ENCODE measurements at places on chromosomes 5 and 9.

DNA sequence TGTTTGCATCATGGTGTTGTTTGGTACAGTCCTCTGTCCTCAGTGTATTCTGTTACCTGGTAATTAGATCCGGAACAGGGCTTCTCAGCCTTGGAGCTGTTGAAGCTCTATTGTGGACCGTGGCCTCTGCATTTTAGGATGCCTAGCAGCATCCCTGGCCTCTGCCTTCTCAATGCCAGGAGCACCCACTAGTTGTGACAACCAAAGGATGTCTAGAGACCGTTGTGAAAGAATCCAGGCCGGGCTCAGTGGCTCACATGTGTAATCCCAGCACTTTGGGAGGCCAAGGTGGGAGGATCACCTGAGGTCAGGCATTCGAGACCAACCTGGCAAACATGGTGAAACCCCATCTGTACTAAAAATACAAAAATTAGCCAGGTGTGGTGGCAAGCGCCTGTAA lies 159.6 kb downstream of the CACNA1B start:
- no peaks in the 10 kb centered on the region for H3K36me3 ChIP-seq
- H3K27ac ChIP-seq = no peak overlapping the region
- peaks cover 8% of the 10 kb centered on the region for H3K27me3 ChIP-seq
- H3K4me3 ChIP-seq = no peak overlapping the region
- H3K4me1 ChIP-seq = no peaks in the 10 kb centered on the region
- peak; percentile 10 for DNase-seq

DNA sequence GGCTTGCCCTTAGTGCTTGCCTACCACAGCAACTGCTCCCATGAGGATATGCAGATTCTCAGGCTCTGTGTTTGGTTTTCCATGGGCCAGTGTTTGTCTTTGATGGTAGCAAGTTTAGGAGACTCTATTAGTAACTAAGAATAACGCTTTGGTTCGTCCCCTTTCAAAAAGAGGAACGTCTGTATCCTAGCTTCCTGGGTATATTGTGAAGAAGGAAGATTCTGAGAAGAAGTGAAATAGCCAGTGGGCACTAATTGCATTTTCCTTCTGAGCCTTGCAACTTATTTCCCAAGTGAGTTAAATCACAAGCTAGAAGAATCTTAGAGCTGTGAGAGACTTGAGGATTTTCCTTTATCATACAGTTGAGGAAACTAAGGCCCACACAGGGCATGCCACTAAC lies 376.8 kb downstream of the PIK3R1 start:
- H3K4me1 ChIP-seq = no peaks in the 10 kb centered on the region
- H3K27me3 ChIP-seq = no peaks in the 10 kb centered on the region
- no peak for DNase-seq
- H3K27ac ChIP-seq = no peak overlapping the region
- no peak overlapping the region for H3K4me3 ChIP-seq
- no peaks in the 10 kb centered on the region for H3K36me3 ChIP-seq

DNA sequence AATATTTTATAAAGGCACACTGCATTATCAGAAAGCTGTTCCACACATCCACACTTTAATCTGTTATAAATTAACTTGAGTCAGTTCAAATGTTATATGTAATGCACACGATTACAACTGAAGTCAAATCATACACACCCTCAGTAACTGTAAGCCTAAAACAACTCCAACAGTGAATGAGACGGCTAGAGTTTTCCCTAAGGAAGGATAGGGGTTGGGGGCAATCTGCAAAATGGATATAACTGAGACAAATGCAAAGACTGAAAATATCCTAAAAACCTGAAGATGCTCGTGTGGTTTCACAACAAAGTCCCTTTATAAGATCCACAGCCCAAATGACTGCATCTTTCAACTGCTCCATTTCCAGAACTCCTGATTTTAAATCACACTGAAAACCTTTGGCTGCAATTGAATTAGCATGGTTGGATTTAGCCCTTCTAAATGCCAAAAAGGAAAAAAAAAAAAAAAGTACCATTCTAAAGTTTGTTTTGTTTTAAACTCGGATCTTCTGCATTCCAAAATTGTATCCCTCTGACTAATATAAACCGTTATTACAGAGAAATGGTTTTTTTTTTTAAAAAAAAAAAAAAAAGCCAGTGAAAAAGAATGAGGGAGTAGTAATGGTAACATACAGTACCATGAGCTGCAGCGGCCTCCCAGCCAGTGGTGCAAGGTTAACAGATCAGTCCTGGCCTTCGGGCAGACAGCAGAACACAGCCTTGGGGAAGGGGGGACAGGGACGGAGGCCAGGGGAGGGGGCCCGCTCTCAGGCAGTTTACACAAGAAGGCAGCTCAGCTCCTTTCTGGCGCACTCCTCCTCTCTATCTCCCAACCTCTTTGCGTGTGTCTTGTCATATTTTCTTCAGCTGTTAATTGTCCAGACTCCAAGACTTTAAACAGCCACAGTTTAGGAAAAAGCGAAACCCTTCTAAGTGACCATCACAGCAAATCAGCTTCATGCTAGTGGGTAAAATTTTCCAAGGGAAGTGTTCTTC lies 166.1 kb downstream of the BNC2 start:
- no peaks in the 10 kb centered on the region for H3K36me3 ChIP-seq
- H3K4me3 ChIP-seq = peak overlapping the region; percentile 39
- no peaks in the 10 kb centered on the region for H3K4me1 ChIP-seq
- DNase-seq = no peak
- no peaks in the 10 kb centered on the region for H3K27me3 ChIP-seq

GRCh38 chr9:98210435-98210834 lies 18.0 kb upstream of the CORO2A start:
- H3K27ac ChIP-seq = peak overlapping the region; percentile 3
- peaks cover 5% of the 10 kb centered on the region for H3K4me1 ChIP-seq
- H3K4me3 ChIP-seq = no peak overlapping the region
- H3K36me3 ChIP-seq = no peaks in the 10 kb centered on the region

GRCh38 chr5:133926489-133927299 lies 41.7 kb downstream of the C5orf15 start:
- H3K27me3 ChIP-seq = no peaks in the 10 kb centered on the region
- H3K4me1 ChIP-seq = no peaks in the 10 kb centered on the region
- no peak overlapping the region for H3K4me3 ChIP-seq
- no peak overlapping the region for H3K27ac ChIP-seq
- H3K36me3 ChIP-seq = no peaks in the 10 kb centered on the region

DNA sequence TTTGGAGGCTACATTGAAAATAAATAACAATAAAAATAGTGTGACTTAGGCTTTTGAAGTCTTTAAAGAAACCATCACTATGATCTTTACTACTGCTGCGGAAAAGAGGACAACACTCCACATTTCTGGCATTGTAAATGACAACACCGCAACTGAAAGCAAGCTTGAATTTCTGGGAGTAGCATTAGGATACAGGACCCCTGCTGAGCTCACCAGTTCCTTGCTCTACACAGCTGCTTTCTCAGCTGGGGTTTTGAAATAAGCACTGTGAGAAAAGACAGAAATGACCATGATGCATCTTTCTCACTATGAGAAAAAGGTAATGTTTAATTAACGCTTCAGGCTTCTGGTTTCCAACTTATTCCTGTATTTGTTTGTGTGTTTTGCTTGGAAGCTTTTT lies 168.0 kb downstream of the TAF11L14 start:
- no peak overlapping the region for H3K27ac ChIP-seq
- no peak for DNase-seq
- no peak overlapping the region for H3K4me3 ChIP-seq
- H3K4me1 ChIP-seq = no peaks in the 10 kb centered on the region
- H3K27me3 ChIP-seq = no peaks in the 10 kb centered on the region

DNA sequence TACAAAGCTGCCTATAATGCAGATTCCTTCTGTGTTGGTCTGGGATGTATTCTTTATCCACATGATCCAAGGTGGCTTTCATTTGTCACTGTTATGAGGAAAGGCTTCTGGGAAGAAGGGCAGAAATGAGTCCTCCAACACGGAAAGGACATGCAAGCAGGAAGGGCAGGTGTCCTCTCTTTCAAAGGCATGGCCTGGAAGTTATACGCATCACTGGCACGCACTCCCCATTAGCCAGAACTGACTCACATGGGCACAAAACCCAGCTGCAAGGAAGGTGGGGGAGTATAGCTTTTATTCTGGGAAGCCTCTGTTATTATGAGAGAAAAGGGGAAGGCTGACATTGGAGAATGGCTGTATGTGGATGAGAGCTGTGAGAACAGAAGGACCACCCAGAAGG lies 141.3 kb upstream of the ZNF618 start:
- H3K4me1 ChIP-seq = no peaks in the 10 kb centered on the region
- H3K27me3 ChIP-seq = no peaks in the 10 kb centered on the region
- H3K36me3 ChIP-seq = no peaks in the 10 kb centered on the region
- H3K27ac ChIP-seq = no peak overlapping the region
- DNase-seq = no peak

DNA sequence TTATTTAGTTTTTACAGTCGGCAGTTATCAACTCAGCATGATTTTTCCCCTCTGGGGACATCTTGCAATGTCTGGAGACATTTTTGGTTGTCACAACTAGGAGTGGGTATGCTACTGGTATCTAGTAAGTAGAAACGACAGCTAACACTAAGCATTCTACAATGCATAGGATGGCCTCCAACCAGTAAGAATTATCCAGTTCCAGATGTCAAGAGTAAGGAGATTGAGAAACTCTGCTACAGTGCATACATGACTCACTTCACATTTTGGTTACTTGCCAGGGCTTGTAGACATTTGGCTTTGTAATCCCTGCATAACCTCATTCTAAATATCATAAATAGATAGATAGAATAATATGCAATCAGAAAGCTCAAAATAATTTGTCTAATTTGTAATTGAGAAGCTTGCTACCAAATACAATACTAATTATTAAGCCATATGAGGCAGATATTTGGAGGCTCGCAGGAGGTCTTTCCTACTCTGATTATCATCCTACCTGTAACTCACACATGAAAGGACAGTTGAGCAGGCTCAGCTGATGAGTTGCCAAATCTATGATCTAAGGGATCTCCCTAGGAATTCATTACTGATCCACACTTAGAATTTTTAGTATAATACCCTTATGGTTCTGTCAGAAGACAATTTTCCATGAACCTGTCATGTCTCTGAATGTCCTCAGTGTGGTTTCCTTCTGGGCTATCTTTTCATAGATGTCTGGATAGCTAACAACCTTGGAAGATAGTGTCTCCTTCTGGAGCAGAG lies 346.9 kb upstream of the TLE4 start:
- no peak overlapping the region for H3K27ac ChIP-seq
- no peaks in the 10 kb centered on the region for H3K36me3 ChIP-seq
- no peak overlapping the region for H3K4me3 ChIP-seq

DNA sequence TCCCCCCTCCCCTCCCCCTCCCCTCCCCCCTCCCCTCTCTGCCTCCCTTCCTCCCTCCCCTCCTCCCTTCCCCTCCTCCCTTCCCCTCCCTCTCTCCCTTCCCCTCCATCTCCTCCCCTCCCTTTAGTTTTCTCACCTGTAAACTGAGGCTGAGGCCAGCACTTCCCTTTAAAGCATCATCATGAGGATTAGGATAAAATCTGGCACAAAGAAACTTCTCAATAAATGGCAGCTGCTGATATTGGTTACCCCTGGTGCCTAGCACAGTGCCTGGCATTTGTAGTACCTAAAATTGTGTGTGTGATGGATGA lies 41.9 kb downstream of the RAI14 start:
- H3K4me1 ChIP-seq = no peaks in the 10 kb centered on the region
- H3K36me3 ChIP-seq = no peaks in the 10 kb centered on the region
- H3K4me3 ChIP-seq = no peak overlapping the region
- DNase-seq = no peak

DNA sequence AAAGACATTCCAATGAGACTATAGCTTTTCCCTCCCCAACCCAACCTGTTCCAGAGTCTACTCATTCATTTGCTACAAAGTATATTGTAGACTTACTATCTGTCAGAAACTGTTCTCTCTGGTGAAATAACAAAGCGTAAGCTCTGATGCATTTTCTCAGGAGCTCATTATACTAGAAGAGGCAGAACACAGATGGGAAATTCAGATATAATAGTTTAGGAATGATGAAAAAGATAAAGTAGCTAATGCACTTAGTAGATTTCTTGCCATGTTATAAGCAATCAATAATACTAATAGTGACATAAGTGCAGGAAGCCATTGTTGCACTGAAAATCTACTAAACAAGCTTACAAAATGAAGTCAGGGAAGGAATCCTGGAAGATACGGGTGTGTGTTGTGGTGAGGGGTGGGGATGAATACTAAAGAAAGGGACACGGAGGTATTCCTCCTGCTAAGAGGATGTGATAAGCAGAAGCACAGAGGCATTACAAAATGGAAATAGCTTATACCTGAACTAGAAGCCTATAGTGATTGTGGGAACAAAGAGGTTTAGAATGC lies 78.2 kb downstream of the HCN1 start:
- H3K4me3 ChIP-seq = no peak overlapping the region
- DNase-seq = no peak
- H3K36me3 ChIP-seq = no peaks in the 10 kb centered on the region
- no peaks in the 10 kb centered on the region for H3K4me1 ChIP-seq

DNA sequence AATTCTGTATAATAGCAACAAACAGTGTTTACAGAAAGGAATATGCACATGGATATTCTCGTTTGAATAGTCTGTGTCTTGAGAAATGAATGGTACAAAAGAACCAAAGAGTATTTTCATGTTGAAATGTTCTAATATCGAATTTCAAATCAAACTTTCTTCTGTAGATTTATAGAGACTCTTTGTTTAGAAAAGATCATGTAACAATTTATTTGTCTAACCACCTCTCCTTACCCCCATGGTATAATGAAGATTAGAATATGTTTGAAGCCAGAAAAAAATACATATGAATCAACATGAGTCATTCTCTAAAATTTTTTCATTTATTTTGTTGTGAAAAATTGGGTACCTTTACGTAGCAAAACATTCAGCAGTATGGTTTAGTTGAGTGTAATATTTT lies 285.6 kb downstream of the PRR16 start:
- H3K4me3 ChIP-seq = no peak overlapping the region
- H3K4me1 ChIP-seq = no peaks in the 10 kb centered on the region
- H3K27me3 ChIP-seq = no peaks in the 10 kb centered on the region
- no peaks in the 10 kb centered on the region for H3K36me3 ChIP-seq

GRCh38 chr9:1052365-1053281 lies 2.5 kb downstream of the DMRT2 start:
- H3K36me3 ChIP-seq = no peaks in the 10 kb centered on the region
- peak overlapping the region; percentile 56 for H3K4me3 ChIP-seq

DNA sequence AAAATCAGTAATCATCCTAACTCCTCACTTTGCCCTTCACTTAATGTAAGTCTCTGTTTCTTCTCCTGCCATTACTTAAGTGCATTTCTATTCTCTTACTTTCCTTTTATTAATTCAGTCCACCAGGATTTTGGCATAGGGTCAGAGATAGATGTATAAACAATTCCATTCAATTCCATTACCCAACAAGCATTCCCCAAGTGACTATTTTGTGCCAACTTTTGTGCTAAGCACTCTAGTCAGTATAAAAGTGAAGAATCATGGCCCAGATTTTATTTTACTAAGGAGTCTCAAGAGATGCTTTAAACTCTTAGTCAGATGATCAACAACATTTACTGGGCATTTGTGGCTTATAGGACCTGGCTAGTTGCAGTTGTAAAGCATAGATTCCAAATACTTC lies 159.3 kb downstream of the DMAC1 start:
- no peak for DNase-seq
- no peaks in the 10 kb centered on the region for H3K36me3 ChIP-seq
- H3K27ac ChIP-seq = no peak overlapping the region
- no peaks in the 10 kb centered on the region for H3K4me1 ChIP-seq
- no peaks in the 10 kb centered on the region for H3K27me3 ChIP-seq
- no peak overlapping the region for H3K4me3 ChIP-seq

GRCh38 chr9:112552229-112553056 lies 65.8 kb downstream of the KIAA1958 start:
- H3K27me3 ChIP-seq = no peaks in the 10 kb centered on the region
- no peak overlapping the region for H3K4me3 ChIP-seq

Measured in breast epithelium (tissue), 4 donors.